ENCODE measurements at places on chromosomes 4 and X. TPM values are rescaled to one million over a fixed set of nuclear protein-coding genes. Genes with fewer than 3 reads are reported as not detected.

WDR44 gene
- 34.6 TPM for total RNA-seq

WNK3 gene
- total RNA-seq, result 65.8 TPM

GDPD2 gene
- total RNA-seq, result 2.5 TPM

SPON2 gene
- 3.3 TPM for total RNA-seq

TKTL1 gene
- total RNA-seq, result 2.5 TPM

SPATA18 gene
- 1.2 TPM for total RNA-seq

SPATA4 gene
- 1.1 TPM for total RNA-seq

CCNB3 gene
- 0.31 TPM for total RNA-seq
